ENCODE measurements at places on chromosomes 2 and 18.

- no peak for DNase-seq
Measured at GRCh38 chr2:241993386-241994005, 124.0 kb downstream of the RTP5 start.

DNA sequence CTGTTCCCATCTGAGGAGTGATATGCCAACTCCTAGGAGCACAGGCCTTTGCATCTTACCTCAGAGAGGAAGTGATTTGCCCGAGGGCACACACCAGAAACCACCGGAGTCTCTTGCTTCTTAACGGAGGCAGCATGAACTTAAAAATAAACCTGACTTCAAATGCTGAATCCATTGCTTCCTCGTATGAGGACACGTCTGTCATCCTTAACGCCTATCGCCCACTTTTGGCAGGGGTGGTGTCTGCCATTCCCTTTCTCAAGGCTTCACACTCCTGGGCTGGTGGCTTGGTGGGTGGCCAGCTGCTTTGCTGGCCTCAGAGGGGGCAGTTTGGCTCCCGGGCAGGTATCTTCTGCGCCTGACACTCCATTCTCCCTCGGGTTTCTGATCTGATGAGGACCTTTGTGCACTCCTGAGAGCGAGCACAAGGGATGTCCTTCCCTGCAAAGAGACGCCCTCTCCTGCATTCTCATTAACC is 1.1 kb upstream of the PREB start:
- DNase-seq: no peak

- peak; percentile 32 for DNase-seq
Measured at GRCh38 chr2:159968279-159968900, 94.0 kb downstream of the PLA2R1 start.

DNA sequence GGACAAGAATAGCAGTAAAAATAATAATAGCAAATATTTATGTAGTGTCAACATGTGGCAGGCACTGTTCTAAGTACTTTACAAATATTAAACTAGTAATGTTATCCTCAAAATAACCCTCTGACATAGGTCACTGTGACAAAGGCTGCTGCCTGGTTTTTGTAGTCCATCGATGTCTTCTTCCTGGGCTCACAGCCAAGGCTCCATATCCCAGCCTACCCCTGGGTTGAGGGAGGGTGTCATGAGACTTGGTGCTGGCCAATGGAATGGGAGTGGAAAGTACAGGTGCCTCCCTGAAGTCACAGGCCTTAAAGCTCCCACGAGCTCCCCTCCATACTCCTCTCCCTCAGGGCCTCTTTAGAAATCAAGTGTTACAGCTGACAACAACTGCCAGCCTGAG is 159.3 kb downstream of the CYRIA start:
- DNase-seq: no peak
